ENCODE measurements at places on chromosomes 2 and 18. TPM values are rescaled to one million over a fixed set of nuclear protein-coding genes. Genes with fewer than 3 reads are reported as not detected.

DUSP2 gene
- 24.4 TPM for total RNA-seq

ACYP2 gene
- 12.0 TPM for total RNA-seq

ZBTB7C gene
- 0.21 TPM for total RNA-seq

WNT6 gene
- not detected for total RNA-seq

CPLX4 gene
- total RNA-seq, result not detected

SRD5A2 gene
- not detected for total RNA-seq

PTH2R gene
- not detected for total RNA-seq

RIT2 gene
- not detected for total RNA-seq

PSMA8 gene
- total RNA-seq, result not detected

MRO gene
- not detected for total RNA-seq

EGR4 gene
- not detected for total RNA-seq

BCL2 gene
- total RNA-seq, result 2.2 TPM

RESP18 gene
- not detected for total RNA-seq

CELF4 gene
- not detected for total RNA-seq

FMNL2 gene
- total RNA-seq, result 29.0 TPM

DSG1 gene
- not detected for total RNA-seq

FAP gene
- total RNA-seq, result 6.9 TPM

TMEM200C gene
- total RNA-seq, result 1.3 TPM

LHCGR gene
- total RNA-seq, result not detected

SNED1 gene
- 3.2 TPM for total RNA-seq

CABLES1 gene
- total RNA-seq, result 7.8 TPM

MCM6 gene
- total RNA-seq, result 18.5 TPM

SAP130 gene
- 6.9 TPM for total RNA-seq

IL1F10 gene
- not detected for total RNA-seq

AFG3L2 gene
- total RNA-seq, result 54.3 TPM

ADCYAP1 gene
- 2.7 TPM for total RNA-seq

PMS1 gene
- 56.1 TPM for total RNA-seq

SERPINB3 gene
- not detected for total RNA-seq

MZT2A gene
- 121 TPM for total RNA-seq

PDCD1 gene
- total RNA-seq, result not detected
